Spleen (tissue), 13 donors: ENCODE measurements at places on chromosomes 5 and 9. TPM values are rescaled to one million over a fixed set of nuclear protein-coding genes. Genes with fewer than 3 reads are reported as not detected.

DNA sequence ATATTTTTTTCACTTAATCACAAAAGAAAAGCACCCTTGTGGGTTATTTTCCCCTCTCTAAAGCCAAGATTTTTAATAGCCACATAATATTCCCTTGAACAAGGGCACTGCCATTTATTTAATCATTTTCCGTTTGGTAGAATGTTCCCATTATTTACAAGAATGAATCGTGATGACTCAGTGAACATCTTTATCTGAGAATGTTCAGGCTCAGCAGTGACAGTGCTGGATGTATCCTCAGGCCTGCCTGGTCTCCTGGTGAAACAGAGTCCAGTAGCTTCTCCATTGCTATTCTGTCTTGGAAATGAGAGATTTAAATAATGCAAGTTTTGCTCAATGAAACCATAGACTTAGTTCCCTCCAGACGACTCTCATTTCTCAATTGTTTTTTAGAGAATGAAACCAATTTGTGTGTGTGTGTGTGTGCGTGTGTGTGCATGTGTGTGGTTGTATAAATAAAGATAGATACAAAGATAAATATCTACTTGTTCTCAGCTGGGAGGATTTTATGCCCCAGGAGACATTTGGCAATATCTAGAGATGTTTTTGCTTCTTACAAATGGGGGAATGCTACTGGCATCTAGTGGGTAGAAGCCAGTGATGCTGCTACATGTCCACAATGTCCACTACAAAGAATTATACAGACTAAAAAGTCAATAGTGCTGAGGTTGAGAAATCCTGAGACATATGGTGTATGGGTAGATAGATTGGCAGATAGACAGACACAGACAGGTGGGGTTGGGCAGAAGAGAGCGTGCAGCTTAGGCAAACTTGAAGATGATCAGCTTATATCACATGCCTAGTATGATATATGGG lies 55.0 kb downstream of the PAPPA start:
- no peak overlapping the region for H3K4me3 ChIP-seq
- DNase-seq, result no peak
- no peaks in the 10 kb centered on the region for H3K4me1 ChIP-seq

DNA sequence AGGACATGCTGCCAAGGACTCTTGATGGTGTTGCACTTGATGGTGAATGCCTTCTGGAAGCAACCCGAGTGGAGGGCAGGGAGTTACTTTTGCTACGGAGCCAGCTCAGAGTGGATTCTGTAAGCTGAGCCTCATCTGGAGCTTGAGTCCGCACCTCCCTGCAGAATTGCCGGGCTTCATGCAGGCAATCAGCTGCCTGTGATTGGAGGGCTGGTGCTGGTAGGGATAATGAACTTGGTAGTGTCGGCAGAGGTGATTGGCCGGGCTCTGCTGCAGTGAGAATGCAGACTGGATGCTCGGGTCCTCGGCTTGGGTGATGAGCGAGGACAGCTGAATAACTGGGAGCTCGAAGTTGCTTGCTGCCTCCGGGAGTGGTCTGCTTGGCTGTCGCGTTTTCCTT lies 23.1 kb downstream of the SLC25A25 start:
- no peak overlapping the region for H3K27ac ChIP-seq
- H3K27me3 ChIP-seq, result no peaks in the 10 kb centered on the region
- no peaks in the 10 kb centered on the region for H3K36me3 ChIP-seq
- peaks cover 54% of the 10 kb centered on the region for H3K4me1 ChIP-seq
- DNase-seq, result peak; percentile 54

DNA sequence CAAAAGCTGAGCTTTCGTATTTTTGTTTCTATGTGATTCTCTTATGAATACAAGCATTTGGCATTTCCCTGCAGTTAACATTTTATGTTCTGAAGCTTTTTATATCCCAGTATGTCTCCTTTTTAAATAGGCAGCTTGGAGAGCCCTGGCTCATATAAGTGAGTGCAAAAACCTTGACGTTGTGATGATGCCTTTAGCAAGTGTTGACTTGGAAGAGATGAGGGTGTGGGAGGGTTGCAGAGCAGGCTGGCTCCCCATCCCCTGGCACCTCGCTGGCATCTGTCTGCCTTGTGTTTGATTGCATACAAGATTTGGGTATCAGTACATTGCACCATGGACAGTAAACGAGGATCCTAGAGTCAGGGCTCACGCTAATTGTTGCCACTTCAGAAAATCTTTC lies 42.1 kb upstream of the DIRAS2 start:
- H3K27ac ChIP-seq, result no peak overlapping the region
- H3K27me3 ChIP-seq, result no peaks in the 10 kb centered on the region
- H3K4me1 ChIP-seq, result no peaks in the 10 kb centered on the region
- DNase-seq, result no peak
- H3K36me3 ChIP-seq, result no peaks in the 10 kb centered on the region

GRCh38 chr5:91820874-91821273 lies 437.8 kb upstream of the ARRDC3 start:
- DNase-seq, result no peak
- no peaks in the 10 kb centered on the region for H3K36me3 ChIP-seq
- no peak overlapping the region for H3K4me3 ChIP-seq

- peaks cover 62% of the 10 kb centered on the region for H3K4me1 ChIP-seq
- H3K36me3 ChIP-seq, result peaks cover 4% of the 10 kb centered on the region
- no peak for DNase-seq
- H3K27ac ChIP-seq, result no peak overlapping the region
- no peak overlapping the region for H3K4me3 ChIP-seq
Observed at GRCh38 chr5:179749857-179750508, 17.4 kb downstream of the MAML1 start.

- no peak overlapping the region for H3K27ac ChIP-seq
- H3K27me3 ChIP-seq, result no peaks in the 10 kb centered on the region
- no peaks in the 10 kb centered on the region for H3K4me1 ChIP-seq
- no peaks in the 10 kb centered on the region for H3K36me3 ChIP-seq
- H3K4me3 ChIP-seq, result no peak overlapping the region
Observed at GRCh38 chr5:59684388-59685190, 208.9 kb downstream of the PDE4D start.

GRCh38 chr9:126701813-126702140 lies 88.0 kb downstream of the LMX1B start:
- DNase-seq, result peak; percentile 47
- peaks cover 26% of the 10 kb centered on the region for H3K4me1 ChIP-seq
- H3K27ac ChIP-seq, result no peak overlapping the region

GRCh38 chr9:76573905-76574760 lies 115.2 kb downstream of the GCNT1 start:
- no peaks in the 10 kb centered on the region for H3K36me3 ChIP-seq
- no peak for DNase-seq
- peaks cover 4% of the 10 kb centered on the region for H3K4me1 ChIP-seq
- H3K4me3 ChIP-seq, result no peak overlapping the region
- H3K27ac ChIP-seq, result no peak overlapping the region

- no peaks in the 10 kb centered on the region for H3K27me3 ChIP-seq
- DNase-seq, result no peak
- no peak overlapping the region for H3K4me3 ChIP-seq
- H3K27ac ChIP-seq, result no peak overlapping the region
- no peaks in the 10 kb centered on the region for H3K36me3 ChIP-seq
- no peaks in the 10 kb centered on the region for H3K4me1 ChIP-seq
Observed at GRCh38 chr5:157446412-157446935, 13.5 kb upstream of the NIPAL4 start.

SHISAL2B gene
- not detected for total RNA-seq

GALT gene
- total RNA-seq, result 73.4 TPM
